ENCODE measurements at places on chromosomes 1 and 21.
A peak's percentile ranks its signal among the peaks of the same experiment; 100 is the strongest.

- DNase-seq = no peak
Observed at GRCh38 chr21:34565238-34565637, 49.7 kb downstream of the RCAN1 start.

DNA sequence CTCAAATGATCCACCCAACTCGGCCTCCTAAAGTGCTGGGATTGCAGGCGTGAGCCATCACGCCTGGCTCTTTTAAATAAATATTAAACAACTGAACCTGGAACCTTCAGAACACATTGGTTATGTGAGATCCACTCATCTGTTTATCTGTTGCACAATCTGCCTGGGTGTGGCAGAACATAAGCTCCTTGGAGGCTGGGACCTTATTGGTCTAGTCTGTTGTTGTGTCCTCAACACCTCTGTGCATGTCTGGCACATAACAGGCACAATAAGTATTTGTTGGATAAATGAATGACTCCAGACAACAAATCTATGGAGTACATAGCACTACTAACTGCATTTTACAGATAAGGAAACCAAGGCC, 4.1 kb upstream of the NBL1 start:
- no peak for DNase-seq

DNA sequence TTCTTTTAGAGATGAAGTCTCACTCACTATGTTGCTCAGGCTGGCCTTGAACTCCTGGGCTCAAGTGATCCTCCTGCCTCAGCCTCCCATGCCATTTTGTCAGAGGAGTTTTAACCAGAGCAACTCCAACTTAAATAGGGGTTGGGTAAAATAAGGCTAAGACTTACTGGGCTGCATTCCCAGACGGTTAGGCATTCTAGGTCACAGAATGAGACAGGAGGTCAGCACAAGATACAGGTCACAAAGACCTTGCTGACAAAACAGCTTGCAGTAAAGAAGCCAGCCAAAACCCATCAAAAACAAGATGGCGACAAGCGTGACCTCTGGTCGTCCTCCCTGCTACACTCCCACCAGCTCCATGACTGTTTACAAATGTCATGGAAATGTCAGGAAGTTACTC, 5.7 kb upstream of the DNAH14 start:
- DNase-seq = no peak

DNA sequence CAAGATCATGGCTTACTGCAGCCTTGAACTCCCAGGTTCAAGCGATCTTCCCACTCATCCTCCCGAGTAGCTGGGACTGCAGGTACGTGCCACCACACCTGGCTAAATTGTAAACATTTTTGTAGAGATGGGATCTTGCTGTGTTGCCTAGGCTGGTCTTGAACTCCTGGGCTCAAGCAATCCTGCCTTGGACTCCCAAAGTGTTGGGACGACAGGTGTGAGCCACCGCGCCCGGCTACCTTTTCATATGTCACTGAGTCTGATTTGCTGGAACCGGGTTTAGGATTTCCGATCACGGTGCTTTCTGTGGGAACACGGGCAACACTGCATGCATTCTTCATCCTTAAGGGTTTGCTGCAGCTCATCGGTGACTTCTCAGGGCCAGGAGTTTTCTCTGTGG, 32.2 kb upstream of the PCBP3 start:
- no peak for DNase-seq

- DNase-seq = no peak
Observed at GRCh38 chr1:95021119-95021518, 51.6 kb downstream of the ALG14 start.

DNA sequence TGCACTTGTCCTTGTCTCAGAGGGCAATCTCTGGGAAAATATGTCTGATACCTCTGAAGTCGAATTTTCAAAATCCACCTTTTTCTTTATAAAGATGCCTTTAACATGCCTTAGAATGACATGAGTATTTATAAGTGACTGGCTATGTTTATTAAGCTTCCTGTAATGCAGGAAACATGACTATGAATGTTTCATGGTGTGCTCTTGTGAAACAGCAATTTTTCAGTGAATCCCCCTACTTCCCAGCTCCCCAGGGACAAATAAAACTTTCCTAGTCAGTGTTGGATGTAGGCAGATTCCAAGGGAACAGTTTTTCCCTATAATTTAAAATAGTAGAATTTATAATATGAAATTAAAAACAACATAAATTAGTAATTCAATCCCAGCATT, 437.0 kb downstream of the LMO4 start:
- DNase-seq = no peak

GRCh38 chr1:48831120-48831978, 54.7 kb upstream of the BEND5 start:
- no peak for DNase-seq

DNA sequence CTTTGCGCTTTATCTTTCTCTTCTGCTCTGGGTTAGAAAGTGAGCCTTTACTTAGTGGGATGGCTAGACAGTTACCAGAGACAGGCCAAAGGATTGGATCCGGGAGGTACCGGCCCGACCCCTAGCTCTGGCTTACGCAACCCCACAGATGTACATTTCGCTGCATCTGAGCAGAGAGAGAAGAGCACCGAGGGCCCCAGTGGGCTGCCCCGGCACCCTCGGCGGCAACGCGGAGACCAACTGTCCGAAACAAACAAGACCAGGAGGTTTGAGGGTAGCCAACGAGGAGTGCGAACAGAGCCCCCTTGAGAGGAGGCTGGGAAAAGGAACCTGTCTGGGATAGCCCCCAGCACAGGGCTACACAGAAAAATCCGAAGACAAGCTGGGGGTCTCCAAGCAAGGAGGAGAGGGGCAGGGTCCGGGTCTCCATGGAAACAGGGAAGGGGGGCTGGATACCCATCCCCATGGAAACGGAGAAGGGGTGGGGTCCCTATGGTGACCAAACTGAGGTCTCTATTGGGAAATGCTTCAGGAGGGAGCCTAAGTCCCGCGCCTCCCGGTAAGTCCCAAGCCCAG, 373 bp downstream of the MTF1 start:
- no peak for DNase-seq

GRCh38 chr1:225845097-225845496, 35.2 kb downstream of the EPHX1 start:
- DNase-seq = no peak

DNA sequence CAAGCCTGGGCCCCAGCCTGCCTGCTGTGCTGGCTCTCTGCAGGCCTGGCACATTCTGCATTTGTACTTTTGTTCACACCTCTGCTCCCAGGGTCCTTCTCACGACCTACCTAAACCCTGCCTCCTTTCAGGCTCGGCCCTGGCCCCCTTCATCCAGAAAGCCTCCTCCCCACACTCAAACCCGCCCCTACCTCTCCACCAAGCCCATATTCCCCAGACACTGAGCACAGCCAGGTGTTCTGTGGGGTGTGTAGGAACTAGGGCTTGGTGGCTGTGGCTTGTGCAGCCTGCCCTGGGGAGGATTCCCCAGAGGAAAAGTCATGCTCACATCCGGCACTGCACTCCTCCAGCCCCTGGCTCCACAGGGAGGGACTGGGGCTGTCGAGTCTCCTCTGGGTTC, 8.2 kb upstream of the MIXL1 start:
- DNase-seq = no peak

DNA sequence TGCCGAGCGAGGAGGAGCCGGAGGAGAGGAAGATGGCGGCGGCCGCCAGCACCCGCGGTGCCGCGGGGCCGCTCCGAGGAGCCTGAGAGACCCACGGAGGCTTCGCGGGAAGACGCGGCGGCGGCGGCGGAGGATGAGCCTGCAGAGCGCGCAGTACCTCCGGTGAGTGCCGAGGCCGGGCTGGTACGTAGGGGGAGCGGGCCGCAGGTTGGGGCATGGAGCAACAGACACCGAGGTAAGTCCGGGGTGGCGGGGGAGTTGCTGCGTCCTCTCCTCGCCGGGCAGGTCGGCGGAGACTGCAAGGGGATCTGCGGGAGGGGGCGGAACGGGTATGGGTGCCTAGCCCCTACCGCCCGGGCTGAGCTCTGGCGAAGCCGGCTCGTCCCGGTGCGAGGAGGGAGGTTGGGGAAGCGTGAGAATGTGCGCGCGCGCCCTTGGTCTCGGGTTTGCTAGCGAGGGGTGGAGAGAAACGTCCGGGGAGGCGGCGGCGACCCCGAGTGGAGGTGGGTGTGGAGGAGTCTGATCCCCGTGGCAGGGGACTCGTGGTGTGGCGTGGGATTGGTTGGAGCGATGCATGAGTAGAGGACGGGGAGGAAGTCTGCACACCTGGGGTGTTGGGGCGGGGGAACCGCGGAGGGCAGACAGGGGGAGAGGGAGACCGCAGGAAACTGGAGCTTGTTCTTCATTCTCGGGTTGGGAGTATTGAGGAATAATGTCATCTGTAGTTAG, at the start of gene SMG7:
TSS of gene SMG7 (plus strand) at position 12 of the 729 bp plus-strand sequence. CDS start at position 134, 122 bp downstream.
- DNase-seq = peak; percentile 77

GRCh38 chr1:59739111-59739510, 75.6 kb upstream of the HOOK1 start:
- DNase-seq = no peak

All from NCI-H146 (cell line).